NCI-H146 (cell line): ENCODE measurements at places on chromosomes 2 and 18.

GRCh38 chr2:66634784-66635183 lies 199.9 kb downstream of the MEIS1 start:
- DNase-seq, result no peak

- no peak for DNase-seq
Observed at GRCh38 chr2:64792995-64793639, 139.4 kb upstream of the SERTAD2 start.

- no peak for DNase-seq
Observed at GRCh38 chr2:209974576-209974975, 27.9 kb upstream of the RPE start.

- DNase-seq, result no peak
Observed at GRCh38 chr2:31137211-31138036, 816 bp downstream of the GALNT14 start.

- DNase-seq, result no peak
Observed at GRCh38 chr2:54549917-54550518, 93.9 kb downstream of the SPTBN1 start.

GRCh38 chr2:199985625-199986207 lies 30.3 kb downstream of the MAIP1 start:
- peak; percentile 38 for DNase-seq

DNA sequence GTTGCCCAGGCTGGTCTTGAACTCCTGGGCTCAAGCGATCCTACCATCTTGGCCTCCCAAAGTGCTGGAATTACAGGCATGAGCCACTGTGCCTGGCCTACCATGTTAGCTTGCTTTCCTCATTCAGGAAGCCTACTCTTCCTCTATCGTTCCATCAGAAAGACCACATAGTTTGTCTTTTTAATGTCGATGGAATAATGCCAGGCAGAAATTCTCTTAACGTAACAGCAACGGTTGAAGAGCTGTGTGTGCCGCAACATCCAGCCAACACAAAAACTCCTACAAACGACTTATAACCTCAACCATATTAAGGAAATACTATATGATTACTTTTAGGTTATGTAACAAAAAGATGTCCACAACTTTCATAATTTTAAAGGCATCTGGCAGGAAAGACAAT lies 10.5 kb downstream of the ITGB1BP1 start:
- DNase-seq, result no peak

DNA sequence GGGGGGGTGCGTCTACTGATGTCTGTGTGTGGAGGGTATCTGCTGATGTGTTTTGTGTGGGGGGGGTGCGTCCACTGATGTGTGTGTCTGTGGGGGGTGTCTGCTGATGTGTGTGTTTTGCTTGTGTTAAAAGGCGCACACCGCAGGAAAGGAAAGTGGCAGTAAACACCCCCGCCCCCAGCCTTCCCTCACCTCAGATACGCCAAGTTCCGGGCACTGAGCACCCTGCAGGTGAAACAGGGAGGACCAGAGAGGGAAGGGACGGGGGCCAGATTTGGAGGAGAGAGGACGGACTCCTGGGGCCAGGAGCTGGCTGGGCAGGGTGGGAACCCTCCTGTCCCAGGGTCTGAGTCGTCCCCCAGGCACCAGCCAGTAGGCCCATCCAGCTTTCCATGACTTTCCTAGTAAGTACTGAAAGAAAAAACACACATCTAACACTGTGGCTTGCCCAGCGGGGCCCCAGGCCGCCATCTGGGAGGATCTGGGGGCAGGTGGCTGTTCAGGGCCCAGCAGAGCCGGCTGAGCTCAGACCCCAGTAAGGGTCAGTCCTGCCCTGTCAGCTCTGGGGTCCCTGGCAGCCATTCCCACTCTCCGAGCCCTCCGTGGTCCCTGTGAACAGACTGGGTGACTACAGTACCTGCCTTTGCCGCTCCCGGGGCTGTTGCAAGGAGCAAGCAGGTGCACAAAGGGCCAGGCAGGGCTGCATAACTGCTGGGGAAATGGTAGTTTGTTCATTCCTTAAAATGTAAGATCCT lies 126.9 kb downstream of the NFATC1 start:
- no peak for DNase-seq

- DNase-seq, result no peak
Observed at GRCh38 chr2:201633661-201634249, 9.5 kb downstream of the TMEM237 start.

DNA sequence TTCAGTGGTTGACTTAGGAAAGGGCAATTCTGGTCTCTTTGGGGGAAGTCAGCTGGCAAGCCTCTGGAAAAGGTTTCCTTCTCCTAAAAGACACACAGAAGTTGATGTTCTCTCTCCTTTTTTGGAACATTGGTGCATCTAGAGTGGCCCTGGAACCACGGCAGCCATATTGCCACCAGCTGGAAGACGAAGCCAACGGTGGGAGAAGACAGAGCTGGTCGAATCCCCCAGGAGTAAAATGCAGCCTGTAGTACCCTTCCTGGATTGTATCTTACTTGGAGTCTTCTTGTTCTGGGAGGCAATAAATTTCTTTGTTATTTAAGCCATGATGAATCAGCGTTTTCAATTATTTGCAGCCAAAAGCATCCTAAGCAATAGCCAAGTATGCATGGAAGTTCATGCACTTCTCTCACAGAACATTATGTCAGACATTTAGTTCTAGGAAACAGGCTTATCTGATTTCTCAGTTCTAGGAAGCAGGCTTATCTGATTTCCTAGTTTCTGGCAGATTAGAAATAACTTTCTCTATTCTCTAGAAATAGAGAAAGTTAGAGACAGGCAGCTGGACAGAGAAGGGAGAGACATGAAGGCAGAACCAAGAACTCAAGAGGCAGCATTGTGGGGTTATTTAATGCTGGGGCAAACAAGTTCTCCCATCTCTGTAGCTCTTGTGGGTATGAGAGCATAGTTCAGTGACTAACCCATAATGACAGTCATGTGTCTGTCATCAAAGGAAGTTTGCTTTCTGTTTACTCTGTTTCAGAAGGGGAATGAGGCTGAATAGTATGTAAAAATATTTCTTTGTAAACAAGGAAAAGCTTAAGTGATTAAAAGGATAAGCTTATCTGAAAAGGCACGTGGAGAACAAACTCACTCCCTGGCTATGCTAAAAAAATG lies 40.5 kb upstream of the NABP1 start:
- no peak for DNase-seq

DNA sequence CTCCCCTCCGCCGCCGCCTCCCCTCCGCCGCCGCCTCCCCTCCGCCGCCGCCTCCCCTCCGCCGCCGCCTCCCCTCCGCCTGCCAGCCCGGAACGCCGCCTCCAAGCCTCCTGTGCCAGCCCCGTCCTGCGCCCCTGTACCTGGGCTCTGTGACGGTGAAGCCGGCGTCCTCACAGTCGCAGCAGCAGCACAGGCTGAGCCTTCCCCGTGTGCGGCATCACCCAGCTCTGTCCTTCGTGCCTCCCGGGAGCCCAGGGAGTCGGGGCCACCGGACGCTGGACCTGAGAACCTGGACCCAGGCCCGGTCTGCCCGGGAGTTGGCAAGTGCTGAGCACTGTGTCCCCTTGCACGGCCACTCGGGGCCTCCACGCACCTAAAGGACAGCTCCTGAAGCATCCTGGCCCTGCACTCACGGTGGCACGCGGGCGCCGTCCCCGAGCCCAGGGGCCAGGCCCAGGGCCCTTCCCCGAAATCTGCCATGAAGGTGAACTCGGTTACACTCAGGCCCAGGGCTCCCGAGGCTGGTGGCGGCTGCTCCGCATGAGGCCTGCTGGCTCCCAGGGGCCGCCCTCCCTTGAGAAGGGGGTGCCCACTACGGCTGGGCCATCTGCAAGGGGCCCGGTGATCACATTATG lies 32.9 kb downstream of the RTP5 start:
- no peak for DNase-seq

GRCh38 chr2:71452565-71452964 lies 796 bp upstream of the DYSF start:
- DNase-seq, result peak; percentile 73

- DNase-seq, result no peak
Observed at GRCh38 chr2:55782528-55783173, 89.0 kb upstream of the PNPT1 start.
